ENCODE measurements at places on chromosomes 7 and 10.

- DNase-seq, result no peak
Observed at GRCh38 chr10:62185919-62186692, 82.5 kb downstream of the RTKN2 start.

DNA sequence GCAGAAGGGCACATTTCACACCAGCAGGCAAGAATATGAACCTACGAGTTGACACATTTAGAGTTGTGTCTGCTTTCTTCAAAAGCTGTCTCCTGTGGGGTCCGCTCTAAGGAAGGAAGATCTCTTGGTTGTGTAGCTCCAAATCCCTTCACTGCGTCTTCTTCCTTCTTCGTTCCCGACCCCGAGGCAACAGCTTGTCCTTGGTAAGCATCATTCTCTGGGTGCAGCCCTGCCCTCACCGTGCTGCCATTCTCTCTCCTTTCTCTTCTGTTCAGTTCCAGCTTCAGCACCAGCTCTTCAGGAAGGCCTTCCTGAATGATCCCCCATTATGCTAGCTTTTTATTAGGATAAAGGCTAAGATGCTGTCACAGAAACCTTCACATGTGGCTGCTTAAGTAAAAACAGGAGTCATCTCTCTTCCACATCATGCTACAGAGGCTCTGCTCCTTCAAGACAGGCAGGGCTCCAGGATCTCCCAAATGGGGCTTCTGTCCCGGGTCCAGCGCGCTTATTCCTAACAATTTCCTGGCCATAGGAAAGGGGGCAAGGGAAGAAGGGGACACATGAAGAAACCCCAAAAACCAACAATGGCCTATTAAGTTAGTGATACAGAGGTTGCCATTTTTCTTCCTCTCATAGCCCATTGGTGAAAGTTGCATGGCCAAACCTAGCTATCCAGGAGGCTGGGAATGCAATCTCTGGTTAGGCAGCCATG is 52.2 kb upstream of the SHH start:
- no peak for DNase-seq

DNA sequence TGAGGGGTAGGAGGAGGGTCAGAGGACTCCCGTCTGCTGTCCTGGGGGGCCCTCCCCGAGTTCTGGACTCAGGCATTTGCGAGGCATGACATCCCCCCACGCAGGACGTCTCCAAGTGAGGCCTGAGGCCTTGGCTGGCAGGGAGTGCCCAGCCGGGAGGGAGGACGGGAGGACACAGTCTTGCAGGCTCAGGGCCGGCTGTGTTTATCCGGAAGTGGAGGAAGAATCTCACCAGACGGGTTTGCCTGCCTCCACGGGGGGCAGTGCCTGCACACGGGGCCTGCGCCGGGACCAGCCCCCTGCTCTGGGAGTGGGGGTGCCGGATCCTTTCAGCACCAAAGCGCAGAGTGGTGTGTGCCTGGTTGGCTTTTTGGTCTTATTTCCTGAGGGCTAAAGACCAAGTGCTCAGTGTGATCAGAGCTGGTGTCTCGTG is 10.9 kb downstream of the PWWP2B start:
- no peak for DNase-seq

DNA sequence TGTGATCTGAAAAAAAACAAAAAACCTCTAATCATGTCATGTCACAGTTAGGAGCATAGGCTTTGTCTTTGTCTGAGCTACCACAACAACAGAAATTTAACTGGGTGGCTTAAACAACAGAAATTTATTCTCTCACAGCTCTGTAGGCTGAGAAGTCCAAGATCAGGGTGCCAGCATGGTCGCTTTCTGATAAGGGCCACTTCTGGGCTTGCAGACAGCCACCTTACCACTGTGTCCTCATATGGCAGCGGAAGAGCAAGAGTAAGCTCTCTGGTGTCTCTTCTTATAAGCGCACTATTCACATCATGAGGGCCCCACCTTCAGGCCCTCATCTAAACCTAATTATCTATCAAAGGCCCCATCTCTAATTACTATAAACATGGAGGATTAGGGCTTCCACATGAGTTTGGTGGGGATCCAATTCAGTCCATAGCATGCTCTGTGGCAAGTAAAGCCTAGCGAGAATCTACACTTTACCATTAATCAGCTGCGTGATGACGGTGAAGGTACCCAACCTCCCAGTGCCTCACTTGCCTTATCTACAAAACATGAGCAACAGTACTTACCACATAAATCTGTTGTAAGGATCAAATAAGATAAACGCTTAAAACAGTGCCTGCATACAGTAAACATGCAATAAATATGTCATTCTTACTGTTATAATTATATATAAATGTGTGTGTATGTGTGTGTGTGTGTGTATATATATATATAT is 17.3 kb downstream of the ZNF438 start:
- DNase-seq, result no peak

- no peak for DNase-seq
Observed at GRCh38 chr7:101680406-101681145, 51.5 kb upstream of the MYL10 start.

- DNase-seq, result no peak
Observed at GRCh38 chr10:93062514-93063143, 2.0 kb downstream of the CYP26C1 start.

- DNase-seq, result no peak
Observed at GRCh38 chr7:10156972-10157371, 816.7 kb upstream of the PHF14 start.

GRCh38 chr10:34761453-34761852 is 53.6 kb downstream of the PARD3 start:
- no peak for DNase-seq

- no peak for DNase-seq
Observed at GRCh38 chr10:104928734-104929133, 287.6 kb downstream of the SORCS3 start.

DNA sequence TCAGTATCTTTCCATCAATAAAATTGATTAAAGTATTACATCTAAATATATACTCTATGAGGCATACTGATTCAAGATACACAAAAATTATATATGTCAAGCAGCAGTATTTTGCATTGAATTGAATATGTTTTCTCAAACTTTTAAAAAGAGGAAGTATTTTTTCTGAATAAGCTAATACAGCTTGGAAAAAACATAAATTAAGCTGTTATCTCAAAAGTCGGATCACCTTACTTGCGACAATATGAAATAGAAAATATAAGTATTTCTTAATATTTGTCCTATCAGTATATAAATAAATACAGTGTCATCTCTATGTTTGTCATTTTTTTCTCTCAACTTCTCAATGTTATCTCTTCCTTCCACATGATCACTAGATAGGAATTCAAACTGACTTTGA is 139.3 kb downstream of the MBL2 start:
- DNase-seq, result no peak

DNA sequence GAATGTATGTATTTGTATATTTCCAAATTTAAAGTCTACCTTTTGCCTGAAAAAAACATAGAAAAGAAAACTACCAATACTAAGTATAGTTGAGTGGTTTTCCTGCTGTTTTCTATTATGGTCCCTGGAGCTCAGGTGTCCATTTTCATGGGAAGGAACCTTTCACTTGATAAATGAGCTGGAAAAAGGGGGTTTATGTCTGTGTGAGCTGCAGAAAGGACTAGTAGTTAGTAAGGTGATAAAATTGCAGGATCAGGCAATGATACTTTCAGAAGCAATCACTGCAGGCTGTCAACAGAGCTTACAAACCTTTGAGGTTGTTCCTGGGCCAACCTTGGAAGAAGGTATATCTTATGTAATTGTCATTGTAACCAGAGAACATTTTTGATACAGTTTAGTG is 48.0 kb downstream of the ST7 start:
- DNase-seq, result no peak

DNA sequence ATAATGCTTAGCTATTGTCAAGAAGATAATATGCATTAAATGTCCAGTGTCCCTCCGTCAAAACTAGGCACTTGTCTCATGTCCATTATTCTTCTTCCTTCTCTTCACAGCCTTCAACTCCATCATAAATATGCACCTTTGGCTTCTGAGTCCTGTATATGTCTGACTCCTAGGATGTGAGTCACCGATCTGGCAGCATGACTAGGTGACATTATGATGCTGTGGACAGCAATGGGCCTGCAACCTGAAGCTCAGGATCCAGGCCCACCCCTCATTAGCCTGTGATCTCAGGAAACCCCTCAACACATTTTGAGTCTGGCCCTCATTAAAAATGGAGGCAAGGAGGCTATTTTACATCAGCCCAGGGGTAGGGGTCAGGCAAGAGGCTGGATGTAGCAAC is 362.5 kb upstream of the ZMIZ1 start:
- DNase-seq, result no peak

DNA sequence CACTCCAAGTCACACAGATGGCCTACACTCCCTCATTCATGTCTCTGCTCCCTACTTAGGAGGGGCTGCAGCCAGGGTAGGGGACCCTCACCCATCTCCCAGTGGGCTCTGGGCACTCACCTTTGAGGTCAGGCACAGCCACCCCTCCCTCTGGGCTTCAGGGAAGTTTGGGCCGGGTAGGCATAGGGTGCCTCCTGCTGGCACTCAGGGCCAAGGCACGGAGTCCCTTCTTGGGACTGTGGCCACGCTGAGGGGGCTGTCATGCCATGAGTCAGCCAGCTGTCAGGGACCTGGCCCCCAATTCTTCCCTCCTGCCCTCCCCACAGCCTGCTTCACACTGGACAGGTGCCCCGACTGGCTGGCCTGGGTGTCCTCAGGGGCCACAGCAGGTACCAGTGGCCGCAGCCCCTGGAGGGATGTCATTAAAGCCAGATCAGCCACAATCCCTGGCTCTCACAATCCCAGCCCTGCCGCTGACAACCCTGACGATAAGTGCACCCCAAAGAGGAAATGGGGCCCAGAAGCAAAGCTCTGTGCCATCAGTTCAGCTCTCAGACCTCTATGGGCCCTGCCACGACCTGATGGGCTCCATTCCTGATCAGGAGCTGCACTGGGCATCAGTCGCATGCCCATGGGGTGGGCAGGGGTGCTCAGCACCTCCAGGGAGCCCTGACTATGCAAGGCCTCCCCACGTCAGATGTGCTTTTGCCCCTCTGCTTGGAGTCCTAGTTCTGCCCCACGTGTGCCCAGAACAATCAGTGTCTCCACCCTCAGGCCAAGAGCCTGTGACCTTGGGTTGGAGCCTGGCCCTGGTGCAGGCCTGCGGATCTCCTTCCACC is 34.1 kb upstream of the RET start:
- DNase-seq, result no peak

GRCh38 chr7:27714831-27715444 is 25.0 kb upstream of the TAX1BP1 start:
- DNase-seq, result no peak

GRCh38 chr7:94276795-94277194 is 117.9 kb upstream of the COL1A2 start:
- peak; percentile 30 for DNase-seq

DNA sequence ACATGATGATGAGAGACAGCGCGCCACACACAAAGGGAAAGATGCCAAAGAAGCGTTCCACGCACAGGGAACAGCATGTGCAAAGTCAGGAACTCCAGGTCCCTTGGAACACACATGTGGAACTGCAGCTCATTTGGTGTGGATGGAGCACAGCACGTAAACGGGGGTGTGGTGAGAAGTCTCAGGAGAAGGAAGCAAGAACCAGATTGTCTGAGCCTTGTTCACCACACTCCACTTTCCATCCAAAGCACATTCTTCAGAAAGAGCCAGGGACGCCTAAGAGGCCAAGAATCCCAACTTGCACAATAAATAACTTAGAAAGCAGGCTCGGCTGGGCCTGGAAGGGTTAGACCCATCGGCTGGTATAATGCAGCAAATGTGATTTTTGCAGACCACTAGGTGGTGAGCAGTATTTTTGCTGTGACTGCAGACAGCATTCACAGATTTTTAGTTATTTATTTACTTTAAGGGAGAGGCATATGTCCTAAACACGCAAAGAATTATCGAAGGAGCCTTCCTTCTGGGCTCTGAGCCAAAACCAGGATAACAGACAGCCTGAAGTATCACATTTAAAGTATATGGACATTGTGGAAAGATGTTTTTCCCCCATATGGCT is 27.9 kb upstream of the ASCC1 start:
- DNase-seq, result no peak

DNA sequence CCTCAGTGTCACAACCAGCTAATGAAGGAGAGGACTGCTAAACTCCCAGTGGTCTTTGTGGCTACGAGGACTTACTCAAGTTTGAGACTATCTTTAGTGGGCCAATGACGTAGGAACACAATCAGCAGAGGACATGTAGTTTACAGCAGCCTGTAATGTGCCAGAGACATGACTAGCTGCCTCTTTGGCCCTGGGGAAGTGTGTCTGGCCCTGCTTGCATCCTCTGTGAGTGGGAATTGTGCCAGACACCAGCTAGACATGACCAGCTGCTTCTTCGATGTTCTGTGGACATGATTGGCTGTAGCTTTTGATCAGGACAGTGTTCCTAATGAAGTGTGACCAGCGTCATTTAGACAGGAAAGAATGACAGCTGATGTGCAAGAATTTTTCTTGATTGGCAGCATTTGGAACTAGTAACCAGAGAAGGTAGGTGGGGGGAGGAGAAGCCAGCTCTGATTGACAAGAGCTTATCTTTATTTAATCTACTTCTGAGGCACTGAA is 141.7 kb downstream of the AUTS2 start:
- peak; percentile 93 for DNase-seq

- DNase-seq, result no peak
Observed at GRCh38 chr10:131478377-131478989, 167.0 kb upstream of the TCERG1L start.

GRCh38 chr7:150829426-150829825 is 22.9 kb upstream of the AOC1 start:
- DNase-seq, result peak; percentile 2

DNA sequence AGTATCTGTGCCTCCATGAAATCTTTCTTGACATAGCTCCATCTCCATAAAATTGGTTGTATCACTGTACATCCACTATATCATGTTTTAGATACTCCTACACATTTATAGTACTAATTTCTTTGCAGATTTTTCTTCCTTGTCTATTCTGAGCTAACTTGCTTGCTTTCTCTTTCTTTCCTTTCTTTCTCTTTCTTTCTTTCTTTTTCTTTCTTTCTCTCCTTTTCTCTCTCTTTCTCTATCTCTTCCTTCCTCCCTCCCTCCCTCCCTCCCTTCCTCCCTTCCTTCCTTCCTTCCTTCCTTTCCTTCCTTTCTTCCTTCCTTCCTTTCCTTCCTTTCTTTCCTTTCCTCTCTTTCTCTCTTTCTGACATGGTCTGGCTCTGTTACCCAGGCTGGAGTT is 23.7 kb downstream of the TASOR2 start:
- no peak for DNase-seq

DNA sequence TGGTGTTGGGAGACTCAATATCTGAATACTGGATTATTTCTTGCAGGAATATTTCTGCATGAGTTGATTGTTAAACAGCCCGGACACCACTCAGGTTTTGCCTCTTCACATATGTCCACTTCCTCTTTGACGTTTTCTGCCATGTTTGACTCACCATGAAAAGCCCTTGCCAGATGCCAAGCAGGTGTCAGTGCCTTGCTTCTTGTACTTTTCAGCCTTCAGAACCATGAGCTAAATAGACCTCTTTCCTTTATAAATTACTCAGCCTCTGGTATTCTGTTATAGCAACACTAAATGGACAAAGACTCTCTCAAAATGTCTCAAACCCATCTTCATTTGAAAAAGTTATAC is 24.7 kb upstream of the MACC1 start:
- peak; percentile 35 for DNase-seq

Measured in MV-4-11 (cell line).